ENCODE measurements at places on chromosomes 6 and 20. TPM values are rescaled to one million over a fixed set of nuclear protein-coding genes. Genes with fewer than 3 reads are reported as not detected.

GRCh38 chr20:39960522-39961428 is 728.3 kb downstream of the MAFB start:
- DNase-seq, result no peak

DNA sequence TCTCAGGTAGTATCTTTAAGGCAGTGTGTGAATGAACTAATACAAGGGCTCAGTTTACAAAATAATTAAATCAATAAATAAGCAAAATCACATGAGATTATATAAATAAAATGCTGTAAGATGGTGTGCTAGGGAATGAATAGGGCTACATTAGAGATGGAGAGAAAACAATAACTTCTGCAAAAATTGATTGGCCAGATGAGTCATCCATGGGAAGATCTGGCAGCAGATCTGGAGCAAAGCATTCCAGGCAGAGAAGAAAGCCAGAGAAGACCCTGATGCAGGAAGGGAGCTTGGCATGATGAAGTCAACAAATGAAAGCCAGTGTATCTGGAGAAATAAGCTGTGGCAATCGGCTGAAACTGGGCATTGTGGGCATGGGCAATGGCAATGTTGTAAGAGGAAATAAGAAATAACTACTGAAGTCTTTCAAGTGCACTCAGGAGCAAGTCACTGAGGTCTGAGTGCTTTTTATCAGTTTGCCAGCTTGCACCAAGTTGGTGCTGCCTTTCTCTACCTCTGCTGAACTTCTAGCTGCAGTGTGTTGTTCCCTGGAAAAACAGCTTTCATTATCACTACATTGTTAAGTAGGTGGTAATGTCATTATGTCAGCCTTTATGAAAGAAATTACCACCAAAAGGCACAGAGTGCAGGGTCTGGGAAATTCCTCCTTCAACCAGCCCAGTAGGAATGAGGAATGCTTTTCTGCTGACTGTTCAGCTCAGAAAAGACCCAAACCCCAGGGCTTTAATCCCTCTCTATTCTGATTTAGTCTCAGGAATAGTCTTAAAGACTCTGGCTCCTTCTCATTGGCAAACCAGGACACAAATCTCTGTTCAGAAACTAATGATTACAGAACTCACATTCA is 231.6 kb downstream of the HTR1B start:
- DNase-seq, result peak; percentile 32

GRCh38 chr6:52312461-52312860 is 27.9 kb upstream of the MCM3 start:
- no peak for DNase-seq

DNA sequence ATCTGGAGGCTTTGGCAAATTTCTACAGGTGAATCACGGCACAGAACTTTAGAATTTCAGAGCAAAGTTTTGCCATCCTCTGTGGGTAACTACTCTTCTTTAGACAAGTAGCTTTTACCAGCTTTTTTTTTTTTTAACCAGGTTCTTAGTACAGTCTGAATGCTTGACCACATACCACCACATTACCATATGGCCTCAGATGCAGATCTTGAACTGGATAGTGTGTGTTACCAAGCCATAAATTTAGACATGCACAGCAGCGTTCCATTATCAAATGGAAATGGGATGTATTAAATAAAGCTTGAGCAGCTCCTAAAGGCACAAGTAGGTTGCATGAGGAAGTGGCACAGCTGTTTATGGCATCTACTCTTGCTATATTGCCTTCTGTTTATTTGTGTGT is 38.3 kb upstream of the PRSS16 start:
- no peak for DNase-seq

DNA sequence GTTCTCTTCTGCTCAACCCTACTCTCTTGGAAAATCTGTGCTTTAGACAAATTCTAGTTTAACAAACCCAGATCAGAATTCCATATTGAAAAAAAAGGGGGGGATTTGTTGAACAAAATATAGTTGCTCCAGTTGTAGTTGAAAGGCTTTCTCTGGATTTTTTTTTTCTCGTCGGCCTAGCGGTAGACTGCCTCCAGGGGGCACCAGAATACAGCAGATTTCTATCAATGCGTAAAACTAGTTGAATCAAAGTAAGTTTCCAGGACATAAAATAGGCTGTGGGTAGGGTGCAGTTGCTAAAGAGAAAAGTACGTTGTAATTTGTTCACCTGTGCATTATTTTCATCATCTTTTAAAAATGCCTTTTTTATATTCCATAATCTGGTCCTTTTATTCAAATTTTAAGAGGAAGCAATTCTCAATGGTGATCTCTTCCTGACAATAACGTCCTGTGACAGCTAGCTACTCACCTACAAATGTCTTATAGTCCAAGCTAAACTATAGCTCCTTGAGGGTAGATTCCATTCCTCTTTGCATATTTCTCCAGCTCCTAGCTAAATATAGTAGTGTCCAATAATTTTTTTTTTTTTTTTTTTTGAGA is 105.4 kb downstream of the PERP start:
- DNase-seq, result no peak

- DNase-seq, result peak; percentile 14
These were observed 686.2 kb upstream of the SLC35B3 start for GRCh38 chr6:9121549-9121948.

- DNase-seq, result no peak
These were observed 1.5 kb downstream of the NOL4L start for GRCh38 chr20:32583581-32584070.

DNA sequence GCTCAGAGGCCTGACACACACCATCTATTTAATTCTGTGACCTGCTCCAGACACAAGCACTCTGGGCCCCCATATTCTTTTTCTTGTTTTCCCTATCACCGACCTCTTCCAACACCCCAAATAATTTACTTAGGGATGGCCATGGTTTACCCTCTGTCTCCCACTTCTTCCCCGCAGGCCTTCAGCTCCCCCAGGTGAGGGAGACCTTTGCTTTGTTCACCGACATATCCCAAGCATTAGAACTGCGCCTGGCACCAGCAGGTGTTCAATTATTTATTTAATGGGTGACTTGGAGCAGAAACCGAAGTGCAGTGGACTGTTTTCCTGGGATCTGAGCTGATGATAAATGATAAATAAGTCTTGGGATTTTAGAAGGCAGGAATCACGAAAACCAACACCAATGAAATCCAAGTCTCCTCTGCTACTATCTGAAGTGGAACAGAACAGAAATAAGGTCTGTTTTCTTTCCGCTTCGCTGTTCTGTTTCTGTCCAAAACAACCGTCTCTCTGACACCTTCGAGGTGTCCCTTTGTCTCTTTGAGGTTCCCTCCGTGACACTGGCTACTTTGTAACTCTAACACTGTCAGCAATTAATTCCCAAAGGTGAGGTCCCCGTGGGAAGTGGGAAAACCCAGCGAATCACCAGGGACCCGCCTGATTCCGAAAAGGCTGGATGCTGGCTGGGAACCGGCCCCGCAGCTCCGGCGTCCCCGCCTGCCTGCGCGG is 1.1 kb upstream of the RIN2 start:
- DNase-seq, result no peak

DNA sequence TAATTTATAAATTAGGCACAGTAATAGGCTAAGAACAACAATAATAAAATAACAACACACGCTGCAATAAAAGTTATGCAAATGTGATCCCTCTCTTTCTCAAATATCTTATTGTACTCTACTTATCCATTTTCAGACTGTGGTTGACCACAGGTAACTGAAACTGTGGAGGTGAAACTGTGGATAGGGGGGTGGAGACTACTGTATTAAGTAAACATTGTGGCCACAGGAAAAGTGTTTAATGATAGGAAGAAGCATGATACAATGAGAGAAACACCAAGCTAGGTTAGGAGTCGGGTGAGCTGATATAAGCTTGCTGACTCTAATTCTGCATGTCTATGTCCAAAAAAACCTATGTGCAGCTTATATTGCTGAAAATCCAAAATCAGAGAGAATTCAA is 23.0 kb downstream of the NHLRC1 start:
- no peak for DNase-seq

- DNase-seq, result no peak
These were observed 8.7 kb upstream of the CCR6 start for GRCh38 chr6:167113935-167114910.

DNA sequence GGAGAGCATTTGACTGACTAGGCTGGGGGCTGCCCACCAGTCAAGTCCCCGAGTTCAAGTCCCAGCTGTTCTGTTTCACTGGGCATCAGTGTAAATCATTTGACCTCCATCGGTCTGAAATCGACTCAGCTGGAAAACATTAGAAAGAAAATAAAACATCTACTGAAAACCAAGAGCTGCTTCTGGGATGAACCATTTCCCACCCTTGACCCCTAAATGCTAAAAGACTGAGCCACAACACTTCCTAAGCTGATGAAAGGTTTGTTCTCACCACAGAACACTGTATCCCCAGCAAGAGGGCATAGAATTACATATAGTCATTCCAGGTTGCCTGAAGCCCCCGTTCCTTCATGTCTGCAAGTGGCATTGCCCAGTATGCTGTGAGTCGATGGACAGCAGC is 237.0 kb upstream of the TAB2 start:
- DNase-seq, result no peak

- no peak for DNase-seq
These were observed 101.1 kb upstream of the LRFN2 start for GRCh38 chr6:40688214-40688761.

GRCh38 chr6:109050447-109051102 is 44.1 kb downstream of the SESN1 start:
- no peak for DNase-seq

- DNase-seq, result no peak
These were observed 13.2 kb downstream of the FILIP1 start for GRCh38 chr6:75480425-75480824.

DNA sequence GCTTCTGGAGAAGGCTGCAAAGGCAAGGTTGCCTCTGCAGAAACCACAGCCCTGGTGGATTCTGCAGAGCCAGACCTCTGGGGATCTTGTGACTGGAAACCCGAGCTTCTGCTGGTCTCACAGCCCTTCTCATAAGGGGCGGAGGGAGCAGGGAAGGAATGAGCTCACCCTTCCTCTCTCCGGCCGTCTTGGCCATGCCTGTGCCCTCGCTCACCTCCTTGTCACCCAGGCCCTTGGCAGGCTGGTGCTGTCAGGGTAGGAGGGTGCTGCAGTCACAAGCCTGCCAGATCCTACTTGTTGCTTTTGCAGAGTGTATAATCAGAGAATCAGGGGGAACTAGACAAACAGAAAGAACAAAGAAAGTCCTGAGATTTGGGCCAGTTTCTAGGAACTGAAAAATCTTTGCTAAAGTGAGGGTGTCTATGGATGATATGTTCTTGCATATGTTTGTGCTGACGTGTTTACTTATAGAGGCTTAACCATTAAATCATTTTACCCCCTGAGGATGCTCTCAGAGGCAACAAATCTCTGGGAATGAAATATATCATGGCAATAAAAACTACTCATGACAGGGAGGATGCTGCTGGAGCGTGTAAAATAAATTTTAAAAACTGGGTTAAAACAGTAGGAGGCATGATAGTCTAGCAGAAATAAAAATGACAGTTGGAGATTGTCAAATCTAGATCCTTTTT is 244.9 kb upstream of the SOX4 start:
- DNase-seq, result no peak

DNA sequence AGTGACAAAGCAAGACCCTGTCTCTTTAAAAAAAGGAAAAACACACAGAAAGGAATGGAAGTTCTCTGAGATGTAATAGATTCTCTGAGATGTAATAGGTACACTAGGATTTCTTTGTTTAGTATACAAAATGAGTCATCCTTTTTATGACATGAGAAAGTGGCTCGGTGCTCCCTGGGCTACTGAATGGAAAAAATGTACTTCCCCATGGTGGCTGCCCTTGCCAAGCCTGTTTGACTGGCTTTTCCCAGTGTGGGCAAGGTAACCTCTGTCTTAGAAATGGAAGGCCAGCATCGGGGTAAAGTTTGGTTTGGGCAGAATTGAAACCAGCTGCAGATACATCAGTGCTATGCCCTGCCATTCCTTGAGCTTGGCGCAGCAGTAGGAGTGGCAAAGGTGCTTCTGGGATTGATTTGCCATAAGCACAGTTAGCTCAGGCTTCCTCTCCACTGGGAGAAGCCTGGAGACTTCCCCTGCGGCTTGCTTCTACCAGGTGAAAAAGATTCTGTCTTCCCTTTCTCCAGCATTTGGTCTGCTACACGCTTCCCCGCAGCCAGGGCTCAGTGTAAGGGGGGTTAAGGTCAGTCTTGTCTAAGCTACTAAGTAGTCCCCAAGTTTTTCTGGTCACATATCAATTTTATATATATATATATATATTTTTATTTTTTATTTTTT is 24.5 kb downstream of the ARFGEF2 start:
- no peak for DNase-seq

- DNase-seq, result no peak
These were observed 2.8 kb downstream of the KCNQ5 start for GRCh38 chr6:72624557-72625160.

DNA sequence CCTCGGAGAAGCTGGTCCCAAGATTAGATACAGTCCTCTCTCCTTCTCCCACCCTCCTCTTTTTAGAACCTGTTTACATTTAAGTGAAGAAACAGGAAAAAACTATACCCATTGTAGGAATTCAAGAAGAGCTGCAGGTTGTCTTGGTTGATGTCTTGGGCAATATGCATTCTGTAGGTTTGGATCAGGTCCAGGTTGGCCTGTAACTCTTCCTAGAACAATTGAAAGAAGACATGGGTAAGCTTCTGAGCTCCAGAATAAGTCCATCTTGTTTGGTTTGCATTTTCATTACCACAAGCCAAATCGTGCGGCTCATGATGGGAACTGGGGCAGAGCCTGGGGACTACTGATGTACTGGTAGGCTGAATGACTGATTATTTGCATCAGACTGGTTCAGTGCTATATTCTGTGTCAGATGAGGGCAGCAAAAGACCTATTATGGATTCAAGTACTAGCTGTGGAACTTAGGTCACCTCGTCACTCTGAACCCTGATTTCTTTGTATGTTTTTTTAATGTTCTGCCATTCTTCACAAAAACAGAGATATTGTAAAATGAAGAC is 20.3 kb upstream of the SLA2 start:
- DNase-seq, result no peak

DNA sequence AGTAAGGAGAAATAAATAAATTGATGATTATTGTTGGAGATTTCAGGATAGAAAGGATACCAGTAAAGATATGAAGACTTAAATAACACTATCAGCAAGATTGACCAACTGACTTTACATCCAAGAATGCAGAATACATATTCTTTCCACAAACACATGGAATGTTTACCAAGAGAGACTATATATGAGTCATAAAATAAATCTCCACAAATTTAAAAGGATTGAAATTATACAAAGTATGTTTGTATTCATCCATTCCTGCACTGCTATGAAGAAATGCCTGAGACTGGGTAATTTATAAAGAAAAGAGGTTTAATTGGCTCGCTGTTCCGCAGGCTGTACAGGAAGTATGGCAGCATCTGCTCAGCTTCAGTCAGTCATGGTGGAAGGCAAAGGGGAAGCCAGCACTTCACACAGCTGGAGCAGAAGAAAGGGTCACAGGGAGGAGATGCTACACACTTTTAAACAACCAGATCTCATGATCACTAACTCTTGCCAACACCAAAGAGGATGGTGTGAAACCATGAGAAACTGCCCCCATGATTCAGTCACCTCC is 56.7 kb upstream of the TNFRSF21 start:
- no peak for DNase-seq

Gene WFDC11
- total RNA-seq, result not detected

Gene TMEM244
- not detected for total RNA-seq

Gene AVP
- total RNA-seq, result not detected

Gene GPX5
- total RNA-seq, result not detected

Gene RIMS4
- 4.5 TPM for total RNA-seq

Gene MUC21
- 8.5 TPM for total RNA-seq

Gene BTN3A1
- total RNA-seq, result 54.5 TPM

Gene FAM50B
- total RNA-seq, result 11.6 TPM

Gene IBTK
- total RNA-seq, result 34.9 TPM

All from left lung (tissue), 14 donors.